Transverse colon (tissue), 4 donors: ENCODE measurements at places on chromosomes 5 and 9. TPM values are rescaled to one million over a fixed set of nuclear protein-coding genes. Genes with fewer than 3 reads are reported as not detected.

FGD3 gene
- 6.0 TPM for total RNA-seq

FGF10 gene
- 1.8 TPM for total RNA-seq

STOML2 gene
- 36.7 TPM for total RNA-seq

DNA sequence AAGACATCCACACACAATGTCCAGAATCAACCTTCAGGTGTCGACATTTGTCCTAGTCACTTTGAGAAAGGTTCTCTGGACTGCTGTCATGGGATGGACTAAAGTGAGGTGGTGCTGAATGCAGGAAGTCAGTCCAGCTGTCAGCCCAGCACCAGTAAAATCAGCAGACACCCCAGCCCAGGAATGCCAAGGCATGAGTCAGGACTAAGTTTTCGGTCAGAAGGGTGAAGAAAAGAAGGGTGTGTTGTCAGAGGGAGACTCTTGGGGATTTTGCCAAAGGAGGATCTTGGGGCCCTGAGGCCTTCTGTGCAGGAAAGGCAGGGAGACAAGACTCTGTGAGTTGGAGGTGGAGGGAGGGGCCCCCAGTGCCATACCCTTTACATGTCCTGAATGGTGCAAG lies 69.0 kb upstream of the XPA start:
- peaks cover 5% of the 10 kb centered on the region for H3K27me3 ChIP-seq
- H3K4me1 ChIP-seq = no peaks in the 10 kb centered on the region
- H3K4me3 ChIP-seq = no peak overlapping the region
- H3K36me3 ChIP-seq = no peaks in the 10 kb centered on the region
- DNase-seq = no peak

- H3K36me3 ChIP-seq = no peaks in the 10 kb centered on the region
- peaks cover 3% of the 10 kb centered on the region for H3K4me1 ChIP-seq
- H3K4me3 ChIP-seq = no peak overlapping the region
- no peak for DNase-seq
- no peak overlapping the region for H3K27ac ChIP-seq
Measured at GRCh38 chr5:92644266-92644886, 936.6 kb downstream of the NR2F1-AS1 start.

- H3K27ac ChIP-seq = no peak overlapping the region
- no peaks in the 10 kb centered on the region for H3K27me3 ChIP-seq
- no peak overlapping the region for H3K4me3 ChIP-seq
- no peaks in the 10 kb centered on the region for H3K4me1 ChIP-seq
- DNase-seq = no peak
- no peaks in the 10 kb centered on the region for H3K36me3 ChIP-seq
Measured at GRCh38 chr5:89071101-89071940, 188.3 kb upstream of the MEF2C start.

- DNase-seq = no peak
- H3K27ac ChIP-seq = no peak overlapping the region
- no peak overlapping the region for H3K4me3 ChIP-seq
- no peaks in the 10 kb centered on the region for H3K4me1 ChIP-seq
- H3K36me3 ChIP-seq = no peaks in the 10 kb centered on the region
Measured at GRCh38 chr5:159777049-159777660, 139.1 kb upstream of the ADRA1B start.

GRCh38 chr9:120830151-120830550 lies 12.6 kb downstream of the PSMD5 start:
- no peaks in the 10 kb centered on the region for H3K4me1 ChIP-seq
- no peak overlapping the region for H3K4me3 ChIP-seq
- H3K27me3 ChIP-seq = no peaks in the 10 kb centered on the region

- H3K36me3 ChIP-seq = no peaks in the 10 kb centered on the region
- no peaks in the 10 kb centered on the region for H3K27me3 ChIP-seq
- H3K4me1 ChIP-seq = no peaks in the 10 kb centered on the region
Measured at GRCh38 chr5:142743592-142744441, 26.4 kb upstream of the ARHGAP26 start.

DNA sequence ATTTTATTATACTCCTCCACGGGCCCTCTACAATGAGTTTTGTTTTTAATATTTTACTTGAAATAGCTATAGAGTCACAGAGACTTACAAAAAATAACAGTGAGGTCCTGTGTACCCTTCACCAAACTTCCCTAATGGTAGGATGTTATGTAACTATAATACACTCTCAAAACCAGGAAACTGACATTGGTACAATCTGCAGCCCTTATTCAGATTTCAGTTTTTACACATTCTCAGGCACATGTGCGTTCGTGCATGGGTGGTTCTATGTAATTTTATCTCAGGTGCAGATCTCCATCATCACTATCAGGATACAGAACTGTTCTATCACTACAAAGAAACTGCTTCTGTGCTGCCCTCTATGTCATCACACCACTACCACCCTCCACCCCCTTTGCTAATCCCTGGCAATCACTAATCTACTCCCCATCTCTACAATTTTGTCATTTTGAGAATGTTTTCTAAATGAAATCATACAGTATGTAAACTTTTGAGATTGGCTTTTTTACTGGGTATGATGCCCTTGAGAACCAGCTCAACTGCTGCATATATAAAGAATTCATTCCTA lies 16.4 kb downstream of the RAB14 start:
- H3K4me3 ChIP-seq = no peak overlapping the region
- H3K4me1 ChIP-seq = peaks cover 20% of the 10 kb centered on the region
- no peak for DNase-seq
- H3K36me3 ChIP-seq = peaks cover 21% of the 10 kb centered on the region
- no peaks in the 10 kb centered on the region for H3K27me3 ChIP-seq
